ENCODE measurements at places on chromosomes 11 and 22.

DNA sequence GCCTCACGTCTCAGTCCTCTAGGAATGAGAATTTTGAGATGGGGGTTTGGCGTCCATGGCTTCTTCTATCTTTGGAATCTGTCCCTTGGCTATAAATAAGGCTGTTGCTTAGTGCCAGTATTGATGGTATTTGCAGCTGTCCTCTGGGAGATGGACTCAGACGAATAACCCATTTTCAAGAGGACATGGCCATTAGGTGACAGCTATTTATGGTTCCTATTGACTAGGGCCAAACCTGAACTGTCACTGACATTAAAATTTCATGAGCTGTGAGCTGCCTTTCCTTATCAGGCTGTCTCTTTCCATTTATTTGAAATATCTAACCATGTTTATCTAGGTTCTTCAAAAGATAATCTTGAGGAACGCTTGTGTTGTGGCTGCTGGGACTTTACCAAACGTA lies 92.7 kb downstream of the NAV2 start:
- DNase-seq: no peak

- no peak for DNase-seq
Measured at GRCh38 chr11:26507229-26507628, 64.8 kb downstream of the MUC15 start.

- DNase-seq: no peak
Measured at GRCh38 chr11:2758751-2759150, 59.0 kb upstream of the KCNQ1OT1 start.

GRCh38 chr22:19287076-19287707 lies 4.3 kb downstream of the CLTCL1 start:
- DNase-seq: no peak

DNA sequence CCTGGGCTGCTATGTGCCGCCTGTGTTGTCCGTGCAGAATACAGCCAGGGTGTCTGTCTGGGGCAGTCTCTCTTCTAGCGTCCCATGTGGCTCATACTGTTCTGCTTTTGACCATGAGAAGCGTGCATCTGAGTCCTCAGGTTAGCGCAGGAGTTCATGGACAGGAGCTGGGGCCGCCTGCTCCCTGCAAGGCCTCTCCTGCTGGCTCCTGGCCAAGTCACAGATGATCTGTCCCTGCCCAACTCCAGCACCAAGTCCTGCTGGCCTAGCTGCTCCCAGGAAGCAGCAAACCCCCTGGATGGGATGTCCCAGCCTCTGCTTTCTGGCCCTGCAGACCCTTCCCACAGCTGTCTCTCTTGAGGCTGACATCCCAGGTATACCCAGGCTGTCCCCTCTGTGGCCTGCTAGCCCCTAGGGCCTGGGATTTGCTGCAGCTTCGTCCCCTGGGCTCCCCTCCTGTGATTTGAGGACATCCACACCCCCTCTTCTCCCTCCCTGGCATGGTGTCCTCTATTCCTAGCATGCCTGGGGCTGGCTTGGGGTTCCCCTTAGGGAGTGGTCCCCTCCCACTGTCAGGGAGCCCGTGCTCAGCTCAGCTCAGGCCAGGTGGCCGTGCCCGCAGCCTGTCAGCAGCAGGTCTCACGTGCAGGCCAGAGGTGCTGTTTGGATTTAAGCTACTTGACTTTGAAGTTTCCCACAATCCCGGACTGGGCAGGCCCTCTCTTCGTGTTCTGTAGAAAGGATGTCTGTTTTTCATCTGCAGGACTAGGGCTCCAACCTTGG lies 17.8 kb downstream of the PRR5 start:
- DNase-seq: no peak

GRCh38 chr11:15897211-15897960 lies 459.0 kb downstream of the SOX6 start:
- DNase-seq: no peak

DNA sequence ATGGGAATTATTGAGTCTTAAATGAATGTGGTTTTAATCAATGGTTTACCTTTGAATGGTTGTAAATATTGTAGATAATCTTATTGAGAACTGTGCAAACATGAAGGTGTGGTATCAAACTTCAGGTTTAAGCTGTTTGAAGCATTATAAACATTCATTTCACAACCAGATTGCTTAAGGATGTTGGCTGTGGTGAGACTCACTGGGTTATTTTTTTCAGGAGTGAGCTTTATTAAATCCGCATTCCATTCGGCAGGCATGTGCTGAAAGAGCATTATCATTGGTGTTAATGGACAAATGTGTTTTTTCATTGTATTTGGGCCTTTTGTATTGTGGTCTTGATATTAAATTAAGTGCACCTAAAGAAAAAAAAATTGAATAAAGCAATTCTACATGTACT lies 9.7 kb downstream of the MMP3 start:
- no peak for DNase-seq

- DNase-seq: peak; percentile 87
Measured at GRCh38 chr22:40345815-40346184, 500 bp upstream of the ADSL start.

DNA sequence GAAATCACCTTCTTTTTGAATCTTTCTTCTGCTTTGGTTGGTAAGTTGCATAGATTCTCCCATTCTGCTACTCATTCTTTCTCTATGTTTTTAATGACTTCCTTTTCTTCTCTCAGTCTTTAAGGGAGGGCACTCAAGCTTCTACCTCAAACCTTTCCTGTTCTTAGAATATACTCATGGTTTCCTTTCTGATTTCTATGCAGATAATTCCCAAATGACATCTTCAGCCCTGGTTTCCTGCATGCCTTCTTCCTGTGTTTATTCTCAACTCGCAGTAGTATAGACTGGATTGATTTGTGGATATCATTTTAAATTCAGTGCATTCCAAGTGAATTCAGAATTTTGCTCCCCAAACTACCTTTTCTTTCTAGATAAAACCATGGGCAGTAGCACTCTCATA lies 803.6 kb downstream of the METTL15 start:
- no peak for DNase-seq

DNA sequence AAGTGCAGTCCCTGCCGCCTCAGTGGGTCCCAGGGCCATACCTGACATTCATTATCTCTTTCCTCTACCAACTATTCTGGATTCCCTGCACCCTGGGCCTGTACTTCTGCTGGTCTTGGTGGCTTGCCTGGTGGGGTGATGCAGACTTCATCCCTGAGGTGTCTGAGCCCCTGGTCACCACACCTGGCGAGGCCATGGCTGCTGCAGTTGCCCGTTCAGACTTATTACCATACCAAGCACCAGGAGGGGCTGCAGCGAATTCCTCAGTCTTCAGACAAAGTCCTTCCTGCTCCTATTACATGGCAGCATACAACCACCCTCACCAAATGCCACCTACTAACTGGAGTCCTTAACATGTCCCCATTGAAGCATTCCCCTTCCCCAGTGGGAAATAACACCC lies 73.0 kb upstream of the SLC22A12 start:
- no peak for DNase-seq

DNA sequence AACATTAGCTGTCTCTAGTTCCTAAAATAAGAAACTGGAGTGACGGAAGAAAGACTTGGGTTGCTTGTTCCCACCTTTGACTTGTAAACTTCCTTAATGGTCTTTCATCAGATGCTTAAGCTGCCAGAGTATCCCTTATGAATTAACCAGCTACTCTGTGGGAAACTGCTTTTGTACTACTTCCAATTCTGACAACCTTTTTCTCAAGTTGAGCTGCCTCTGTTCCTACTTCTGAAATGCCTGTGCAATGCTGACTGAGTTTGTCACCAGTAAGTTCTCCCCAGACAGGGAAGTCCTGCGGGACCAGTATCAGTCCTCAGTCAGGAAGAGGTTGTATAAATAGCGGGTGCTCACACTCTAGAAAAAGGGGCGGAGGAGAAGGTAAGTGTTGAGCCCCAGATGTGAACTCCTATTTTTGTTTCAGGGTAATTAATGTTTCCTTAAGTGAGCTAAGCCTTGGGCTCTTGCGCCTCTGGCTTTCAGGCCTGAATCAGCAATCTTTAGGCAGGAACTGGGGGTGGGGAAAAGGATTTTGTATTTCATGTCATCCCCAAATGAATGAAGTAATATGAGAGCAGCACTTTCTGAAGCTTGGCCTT lies 67.2 kb downstream of the CECR2 start:
- DNase-seq: no peak

DNA sequence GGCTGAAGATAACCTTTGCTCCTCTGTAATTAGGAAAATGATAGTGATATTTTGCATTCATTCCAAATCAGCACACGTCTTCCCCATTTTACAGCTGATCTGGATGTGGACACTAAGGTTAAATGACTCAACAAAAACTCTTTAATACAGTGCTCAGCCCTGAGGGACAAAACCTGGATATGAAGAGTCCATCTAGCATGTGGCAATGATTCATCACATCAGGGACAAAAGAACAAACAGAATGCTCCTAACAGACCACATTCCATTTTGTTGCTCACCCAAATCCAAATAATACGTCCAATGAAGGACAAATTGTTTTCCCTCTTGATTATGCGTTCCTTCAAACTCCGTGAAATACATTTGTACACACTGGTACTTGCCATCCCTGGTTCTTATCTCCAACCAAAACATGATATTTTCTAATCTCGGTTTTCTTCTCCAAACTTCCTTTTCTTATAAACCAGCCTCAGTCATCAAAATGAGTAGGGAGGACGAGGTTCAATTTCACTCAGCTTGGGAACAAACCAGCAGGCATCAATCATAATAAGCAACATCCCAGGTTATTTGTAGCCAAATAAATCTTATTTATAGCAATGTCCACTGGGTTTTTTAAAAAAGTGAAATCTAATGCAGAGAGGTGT lies 53.7 kb upstream of the MTMR2 start:
- DNase-seq: no peak

GRCh38 chr22:18044548-18045271 lies 20.3 kb upstream of the MICAL3 start:
- peak; percentile 39 for DNase-seq

DNA sequence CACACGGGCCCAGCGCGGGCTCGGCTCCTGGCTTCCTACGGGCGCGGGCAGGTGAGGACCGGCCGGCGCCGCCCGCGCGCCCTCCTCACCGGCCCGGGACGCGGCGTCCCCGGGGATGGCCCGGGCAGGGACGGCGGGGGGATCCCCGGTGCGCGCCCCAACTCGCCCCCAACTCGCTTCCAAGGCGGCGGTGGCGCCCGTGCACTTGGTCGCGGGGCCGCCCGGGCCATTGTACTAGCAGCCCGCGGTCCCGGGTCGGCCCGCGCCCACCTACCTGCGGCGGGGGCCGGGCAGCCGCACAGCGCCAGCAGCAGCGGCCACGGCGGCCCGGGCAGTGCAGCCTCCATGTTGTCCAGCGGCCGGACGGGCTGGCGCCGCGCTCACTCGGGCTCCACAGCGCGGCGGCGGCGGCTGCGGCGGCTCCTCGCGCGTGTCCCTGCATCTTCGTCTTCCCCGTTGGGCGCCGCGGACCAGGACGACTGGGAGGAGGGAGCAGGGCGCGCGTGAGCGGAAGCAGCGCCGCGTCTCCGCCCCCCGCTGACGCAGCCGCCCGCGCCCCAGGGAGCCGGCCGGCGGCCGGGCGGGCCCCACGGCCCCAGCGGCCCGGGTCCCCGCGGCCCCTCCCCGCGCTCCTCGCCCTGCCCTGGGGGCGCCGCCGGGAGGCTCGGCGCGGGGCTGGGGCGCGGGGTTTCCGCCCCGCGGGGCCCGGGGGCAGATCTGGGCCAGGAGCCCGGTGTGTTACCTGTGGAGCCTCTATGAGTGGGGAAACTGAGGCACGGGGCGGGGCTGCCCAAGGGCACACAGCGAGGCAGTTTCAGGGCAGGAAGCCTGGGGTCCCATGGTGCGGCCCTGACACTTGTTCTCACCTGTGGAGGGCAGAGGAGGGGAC lies 159.3 kb upstream of the GRK3 start:
- peak; percentile 87 for DNase-seq

DNA sequence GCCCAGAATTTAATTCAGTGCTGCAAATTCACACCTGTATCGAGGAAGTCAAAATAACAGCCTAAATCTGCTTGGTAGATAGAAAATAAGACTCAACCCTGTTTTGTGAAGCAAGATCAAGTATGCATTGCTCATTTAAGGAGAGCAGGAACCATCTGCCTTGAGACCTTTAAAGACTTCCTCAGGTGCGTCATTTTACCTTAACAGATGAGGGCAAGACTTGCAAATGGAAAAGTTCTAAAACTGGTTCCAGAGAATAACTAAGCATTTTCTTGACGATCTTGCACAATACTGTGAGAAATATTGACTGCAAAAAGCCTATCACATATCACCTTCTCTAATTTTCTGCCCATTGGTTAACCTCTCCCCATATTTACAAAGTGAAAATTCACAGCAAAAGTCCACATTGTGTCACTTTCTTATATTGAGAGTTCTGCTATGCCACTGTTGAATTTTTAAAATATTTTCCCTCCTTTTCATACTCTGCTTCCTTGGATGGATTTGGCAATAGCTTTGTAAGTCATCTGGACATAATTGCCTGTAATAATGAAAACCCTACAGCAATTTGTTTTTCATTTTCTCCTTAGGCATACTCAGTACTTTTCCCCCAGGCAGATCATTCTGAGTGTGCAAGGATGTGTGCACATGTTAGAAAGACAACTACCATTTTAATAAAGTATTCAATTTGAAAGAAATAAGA lies 234.2 kb downstream of the AASDHPPT start:
- DNase-seq: no peak

GRCh38 chr22:27317096-27317495 lies 484.5 kb downstream of the MN1 start:
- DNase-seq: no peak

GRCh38 chr11:66347425-66348276 lies at the start of gene B4GAT1:
Gene B4GAT1, minus strand, starts transcription at chr11:66347629. Its CDS starts 84 bp downstream, at chr11:66347545.
- DNase-seq: peak; percentile 91

- no peak for DNase-seq
Measured at GRCh38 chr11:130022799-130023198, 20.2 kb upstream of the PRDM10 start.

DNA sequence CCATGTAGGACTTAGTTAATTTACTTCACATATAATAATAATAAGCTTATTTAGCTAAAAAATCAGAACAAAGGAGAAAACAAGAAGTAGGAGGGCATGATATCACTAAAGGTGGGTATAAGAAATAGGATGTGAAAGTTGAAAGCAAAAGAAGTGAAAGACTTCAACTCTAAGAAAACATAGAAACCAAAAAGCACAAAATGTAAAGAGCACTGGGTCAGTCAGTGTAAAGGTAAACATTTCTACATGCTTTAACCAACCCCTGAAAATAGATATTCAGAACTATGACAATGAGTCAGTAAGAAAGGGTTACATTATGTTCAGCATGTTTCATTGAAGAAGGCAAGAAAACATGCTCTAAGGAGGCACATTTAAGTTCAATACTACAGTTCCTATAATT lies 298.8 kb downstream of the SWAP70 start:
- DNase-seq: no peak

- DNase-seq: no peak
Measured at GRCh38 chr22:20111045-20111688, 4.7 kb upstream of the RANBP1 start.

- DNase-seq: no peak
Measured at GRCh38 chr22:46272196-46272595, 4.4 kb downstream of the TTC38 start.

DNA sequence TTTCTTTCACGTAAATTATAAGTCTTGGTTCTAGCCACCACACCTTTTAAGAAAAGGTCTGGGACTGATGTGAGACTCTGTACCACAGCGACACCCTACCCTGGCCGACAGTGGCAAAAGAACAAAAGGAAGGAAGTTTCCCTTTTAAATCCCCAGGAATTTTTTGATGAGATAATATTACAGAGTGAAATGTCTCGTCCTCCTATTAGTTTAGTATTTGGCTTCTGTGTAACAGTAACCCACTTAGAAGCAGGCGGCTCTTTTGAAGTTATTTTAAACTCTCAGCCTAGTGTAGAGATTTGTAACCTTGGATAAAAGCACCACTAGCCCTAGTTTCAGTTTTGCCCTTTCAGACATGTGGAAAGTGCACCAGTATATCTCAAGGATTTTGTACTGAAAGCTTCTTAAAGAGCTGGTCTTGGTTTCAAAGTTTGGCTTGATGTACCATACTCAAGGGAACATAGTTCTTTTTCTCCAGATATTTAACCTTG lies 84.1 kb downstream of the C22orf31 start:
- no peak for DNase-seq

GRCh38 chr11:64887234-64887756 lies 8.9 kb upstream of the EHD1 start:
- DNase-seq: no peak
